ENCODE measurements at places on chromosomes 16 and 17.

- no peak for DNase-seq
Measured at GRCh38 chr17:45022655-45023339, 28.6 kb downstream of the DCAKD start.

- no peak for DNase-seq
Measured at GRCh38 chr16:66513111-66513723, 36.7 kb downstream of the TK2 start.

DNA sequence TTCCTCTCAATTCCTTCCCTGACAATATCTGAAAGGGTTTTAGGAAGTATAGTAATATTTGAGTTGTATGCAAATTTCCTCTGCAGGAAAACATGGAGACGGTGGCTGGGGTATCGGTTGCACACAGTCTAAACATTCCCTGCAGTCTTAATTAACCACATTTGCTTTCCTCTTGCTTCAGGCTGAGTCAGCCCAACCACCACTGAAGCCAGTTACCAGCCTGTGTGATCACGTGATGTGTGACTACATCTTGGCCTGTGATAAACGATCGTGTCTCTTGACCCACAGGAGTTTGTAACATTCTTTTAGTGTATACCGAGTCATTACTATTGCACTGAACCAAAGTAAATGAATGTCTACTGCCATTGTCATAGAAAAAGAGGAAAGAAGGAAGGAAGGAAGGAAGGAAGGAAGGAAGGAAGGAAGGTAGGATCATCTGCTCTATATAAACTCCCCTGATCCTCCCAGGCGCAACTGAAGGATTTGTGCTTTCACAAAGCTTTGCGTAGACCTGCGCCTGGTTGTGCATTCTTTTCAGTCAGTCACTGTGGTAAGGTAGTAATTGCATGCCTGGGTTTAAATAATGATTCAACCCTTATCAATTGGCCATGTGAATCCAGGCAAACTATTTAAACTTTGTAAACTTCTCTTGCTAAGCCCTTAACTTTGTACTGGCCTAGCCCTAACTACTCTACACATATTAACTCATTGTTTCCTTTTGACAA lies 280.6 kb upstream of the SALL1 start:
- peak; percentile 93 for DNase-seq

- no peak for DNase-seq
Measured at GRCh38 chr17:68777856-68778694, 176.9 kb upstream of the FAM20A start.

- DNase-seq = no peak
Measured at GRCh38 chr16:55849536-55849935, 16.6 kb upstream of the CES1 start.

DNA sequence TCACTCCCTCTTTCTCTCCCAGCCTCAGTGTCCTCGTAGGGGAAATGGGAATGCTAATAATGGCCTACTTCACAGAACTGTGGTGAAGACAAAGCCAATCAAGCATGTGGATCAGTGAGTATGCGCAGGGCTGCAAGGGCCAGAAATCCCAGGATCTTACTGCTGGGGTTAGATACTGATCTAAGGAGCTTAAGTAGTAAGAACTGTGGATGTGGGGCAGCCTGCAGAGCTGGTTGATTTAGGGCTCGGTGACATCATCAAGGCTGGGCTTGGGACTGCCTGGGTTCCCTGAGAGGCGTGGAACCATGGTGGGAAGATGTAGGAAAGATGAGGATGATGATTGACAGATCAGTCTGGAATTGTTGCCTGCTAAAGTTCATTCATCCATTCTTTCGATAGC lies 25.6 kb downstream of the GOSR2 start:
- no peak for DNase-seq

GRCh38 chr17:35542990-35543389 lies 5.5 kb upstream of the SLFN12L start:
- no peak for DNase-seq

- no peak for DNase-seq
Measured at GRCh38 chr16:27723711-27724481, 174.0 kb downstream of the KATNIP start.

- DNase-seq = no peak
Measured at GRCh38 chr16:71421911-71422310, 19.9 kb downstream of the TLE7 start.

- no peak for DNase-seq
Measured at GRCh38 chr17:40349477-40349894, 15.1 kb downstream of the GJD3 start.

DNA sequence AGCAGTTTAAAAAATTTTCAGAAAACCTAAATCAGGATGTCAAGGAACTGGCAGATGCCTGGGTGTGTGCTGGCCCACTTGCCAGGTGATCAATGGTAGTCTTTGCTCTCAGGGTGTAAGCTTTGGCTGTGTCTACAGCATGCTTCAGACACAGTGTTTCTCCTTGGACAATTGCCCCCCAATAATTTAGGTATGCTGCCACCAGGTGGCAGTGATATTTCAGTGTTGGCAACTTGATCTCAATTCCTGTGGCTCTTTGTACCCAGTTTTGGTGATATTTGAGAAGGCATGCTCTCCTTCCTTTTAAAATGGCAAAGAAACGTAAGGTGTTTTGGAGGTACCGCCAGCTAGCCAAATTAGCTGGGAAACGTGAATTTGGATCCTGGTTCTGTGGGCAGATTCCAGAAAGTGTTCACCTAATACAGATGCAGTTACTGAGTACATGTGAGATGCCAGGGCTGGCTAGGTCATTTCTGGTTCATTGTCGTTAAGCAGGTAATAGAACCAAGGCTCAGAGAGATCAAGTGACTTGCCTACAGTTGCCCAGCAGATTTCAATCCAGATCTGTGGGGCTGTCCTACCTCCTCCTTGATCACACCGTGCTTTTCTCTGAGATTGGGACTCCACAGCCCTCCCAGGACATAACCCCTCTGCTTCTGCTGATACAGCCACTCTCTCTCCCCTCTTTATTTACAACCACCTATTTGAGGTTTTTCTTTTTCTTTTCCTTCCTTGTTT lies 155.6 kb upstream of the PLCG2 start:
- no peak for DNase-seq

DNA sequence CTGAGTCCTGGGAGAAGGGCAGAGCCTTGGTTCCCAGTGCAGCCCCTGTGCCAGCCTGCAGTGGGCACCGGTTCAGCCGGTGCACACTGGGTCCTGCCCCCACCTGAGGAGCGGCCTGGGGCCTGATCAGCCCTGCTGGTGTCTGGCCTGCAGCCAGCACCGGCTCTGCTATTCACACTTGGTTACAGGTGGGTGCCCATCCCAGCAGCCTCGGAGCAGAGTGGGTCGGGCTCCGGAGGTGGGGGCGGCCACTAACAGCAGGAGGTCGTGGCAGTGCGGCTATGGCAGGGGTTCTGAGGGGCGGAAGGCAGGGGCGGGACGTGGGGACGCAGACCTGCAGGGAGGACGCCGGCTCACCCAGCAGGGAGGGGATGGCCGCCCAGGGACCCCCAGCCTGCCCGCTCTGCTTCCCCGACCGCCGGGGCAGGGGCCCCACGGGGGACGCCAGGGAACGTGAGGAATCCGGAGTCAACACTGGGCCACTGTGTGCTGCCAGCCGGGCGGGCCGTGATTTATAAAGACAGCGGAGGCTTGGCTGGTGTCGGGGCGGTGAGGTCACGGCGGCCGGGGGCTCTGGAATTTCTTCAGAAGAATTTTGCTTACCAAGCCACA lies 20.3 kb downstream of the METRNL start:
- no peak for DNase-seq

GRCh38 chr16:8963821-8964441 lies at the start of gene USP7:
TSS of gene USP7 (minus strand) at chr16:8963906. CDS start at chr16:8963285, 621 bp downstream.
- DNase-seq = peak; percentile 75

DNA sequence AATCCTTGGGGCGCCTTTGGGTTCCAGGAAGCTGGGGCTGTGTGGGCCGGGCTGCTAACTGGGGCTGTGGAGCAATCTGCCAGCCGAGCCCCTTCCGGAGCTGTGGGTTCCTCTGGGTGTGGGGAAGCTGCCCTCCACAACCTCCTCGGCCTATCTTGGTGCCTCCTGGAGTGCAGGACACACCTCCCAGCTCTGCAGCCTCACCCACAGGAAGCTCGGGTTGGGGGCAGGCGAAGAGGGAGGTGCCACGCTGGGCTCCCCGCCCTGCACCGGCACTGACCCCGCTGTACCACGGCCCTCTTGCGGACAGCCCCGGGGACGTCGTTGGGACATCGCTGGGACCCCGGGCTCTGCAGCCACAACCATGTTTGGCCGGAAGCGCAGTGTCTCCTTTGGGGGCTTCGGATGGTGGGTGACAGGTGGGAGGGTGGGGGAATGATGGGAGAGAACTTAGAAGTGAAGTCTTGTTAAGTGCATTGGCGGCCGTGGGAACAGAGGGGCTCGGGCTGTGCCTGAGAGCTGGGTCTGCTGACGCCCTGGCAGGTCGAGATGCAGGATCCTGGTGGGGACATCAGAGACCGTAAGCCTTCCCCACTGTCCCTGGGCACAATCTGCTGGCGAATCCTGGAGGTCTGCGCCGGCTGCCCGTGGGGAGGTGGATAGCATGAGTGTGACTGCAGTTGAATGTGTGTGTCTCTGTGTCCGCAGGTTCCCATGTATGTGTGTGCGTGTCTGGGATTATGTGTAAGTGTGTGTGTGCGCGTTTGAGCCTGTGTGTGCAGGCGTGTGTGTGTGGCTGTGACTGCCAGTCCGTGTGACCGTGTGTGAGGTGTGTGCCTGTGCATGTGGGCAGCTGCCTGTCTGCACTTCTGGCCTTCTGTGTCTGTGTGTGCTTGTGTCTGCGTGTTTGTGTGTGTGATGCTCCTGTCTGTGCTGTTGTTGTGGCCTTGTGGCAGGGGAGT lies at the start of gene RAP1GAP2:
RAP1GAP2 (plus strand) TSS at position 275 of the 962 bp plus-strand sequence; CDS start at position 365, 90 bp downstream.
- DNase-seq = no peak

DNA sequence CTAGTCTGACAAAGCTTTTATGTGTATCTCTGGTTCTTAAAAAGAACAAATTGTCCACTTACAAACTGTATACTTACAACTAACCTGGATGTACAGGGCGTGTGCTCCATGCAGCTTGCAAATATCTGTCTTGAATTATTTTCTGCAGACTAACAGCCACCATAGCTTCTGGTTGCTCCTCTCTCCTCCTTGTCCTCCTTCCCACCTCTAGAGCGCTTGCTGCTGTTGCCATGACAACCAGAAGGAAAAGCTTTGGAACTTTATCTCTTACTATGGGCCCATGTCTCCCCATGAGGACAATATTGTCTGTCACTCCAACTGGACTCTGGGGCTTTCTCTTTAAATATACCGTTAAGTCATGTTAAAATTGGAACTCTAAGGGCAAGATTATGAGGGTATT lies 71.5 kb upstream of the DHX40 start:
- DNase-seq = no peak

- no peak for DNase-seq
Measured at GRCh38 chr16:87391324-87391949, 699 bp upstream of the MAP1LC3B start.

GRCh38 chr16:57204675-57205074 lies 18.5 kb downstream of the RSPRY1 start:
- DNase-seq = no peak

DNA sequence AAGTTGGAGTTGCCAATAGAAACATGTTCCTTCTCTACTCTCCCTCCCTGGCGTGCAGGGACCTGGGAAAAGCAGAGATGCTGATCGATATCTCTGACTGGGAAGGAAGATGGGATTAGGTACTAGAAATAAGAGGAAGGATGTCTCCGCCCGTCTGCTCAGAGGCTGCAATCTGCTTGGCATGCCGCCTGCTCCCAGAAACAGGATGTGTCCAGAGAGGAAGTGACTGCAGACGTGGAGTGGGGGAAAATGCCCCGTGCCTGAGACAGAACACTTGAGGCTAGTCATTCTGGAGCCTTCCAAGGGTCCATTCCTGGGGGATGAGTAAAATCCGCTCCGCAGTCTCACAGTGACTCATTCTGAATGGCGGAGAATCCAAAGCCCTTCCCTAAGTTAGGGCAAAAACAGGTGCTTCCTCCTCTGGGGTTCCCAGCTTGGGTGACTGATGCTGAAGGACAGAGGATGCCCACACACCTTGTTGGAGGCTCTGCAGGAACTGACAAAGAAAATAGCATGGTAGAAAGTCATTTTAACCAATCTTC lies 45.0 kb upstream of the SMURF2 start:
- peak; percentile 97 for DNase-seq

DNA sequence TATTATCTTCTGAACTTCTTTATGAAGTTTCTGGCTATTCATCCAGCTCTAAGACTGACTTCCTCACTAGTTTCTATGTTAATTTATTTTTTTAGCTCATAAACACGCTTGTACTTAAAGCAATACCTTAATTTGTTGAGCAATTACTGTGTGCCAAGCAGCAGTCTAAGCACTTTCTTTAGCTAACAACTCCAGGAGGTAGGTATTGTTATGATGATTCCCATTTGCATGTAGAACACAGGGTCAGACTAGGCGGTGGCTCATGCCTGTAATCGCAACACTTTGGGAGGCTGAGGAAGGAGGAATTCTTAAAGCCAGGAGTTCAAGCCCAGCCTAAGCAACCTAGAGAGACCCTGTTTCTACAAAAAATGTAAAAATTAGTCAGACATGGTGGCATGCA lies 19.8 kb downstream of the DNAH3 start:
- no peak for DNase-seq

GRCh38 chr16:65773301-65773874 lies 593.1 kb upstream of the CDH5 start:
- no peak for DNase-seq

DNA sequence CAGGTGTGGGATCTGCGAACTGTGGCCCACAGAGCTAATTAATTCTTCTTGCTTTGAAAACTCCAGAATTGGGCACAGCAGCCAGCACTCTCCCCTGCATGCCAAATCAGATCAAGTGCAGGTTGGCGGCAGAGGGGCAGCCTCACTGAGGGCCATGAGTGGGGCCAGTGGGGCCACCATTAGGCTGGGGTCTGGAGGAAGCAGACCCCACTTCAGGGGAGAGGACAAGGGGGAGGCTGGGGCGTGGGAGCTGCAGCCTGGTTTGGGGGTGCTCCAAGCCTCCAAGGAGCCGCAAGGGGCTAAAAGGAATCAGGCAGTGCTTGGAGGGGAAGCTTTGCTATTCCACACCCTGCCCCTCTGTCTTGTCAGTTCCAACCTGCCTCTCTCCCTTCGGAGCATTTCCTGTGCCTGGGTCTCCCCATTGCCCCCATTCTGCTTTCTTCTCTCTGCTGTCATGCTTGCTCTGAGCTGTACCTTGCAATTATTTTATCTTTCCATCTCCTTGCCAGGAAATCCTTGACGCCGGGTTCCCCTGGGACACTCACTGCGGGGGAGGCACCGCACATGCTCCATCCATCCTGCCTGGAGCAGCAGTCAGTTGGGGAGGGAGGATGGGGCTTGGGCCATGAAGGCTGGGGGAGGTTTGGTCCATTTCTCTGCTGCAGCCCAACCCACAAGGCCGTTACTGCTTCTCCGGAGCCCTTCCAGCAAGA lies 3.3 kb upstream of the ABCC3 start:
- DNase-seq = no peak
